ENCODE measurements at places on chromosomes 3 and 15. TPM values are rescaled to one million over a fixed set of nuclear protein-coding genes. Genes with fewer than 3 reads are reported as not detected.
A peak's percentile ranks its signal among the peaks of the same experiment; 100 is the strongest.

GRCh38 chr3:153903430-153903829 is 217.8 kb upstream of the ARHGEF26 start:
- DNase-seq, result no peak
- H3K36me3 ChIP-seq, result no peaks in the 10 kb centered on the region
- H3K4me1 ChIP-seq, result no peaks in the 10 kb centered on the region
- peak overlapping the region; percentile 43 for H3K27ac ChIP-seq

DNA sequence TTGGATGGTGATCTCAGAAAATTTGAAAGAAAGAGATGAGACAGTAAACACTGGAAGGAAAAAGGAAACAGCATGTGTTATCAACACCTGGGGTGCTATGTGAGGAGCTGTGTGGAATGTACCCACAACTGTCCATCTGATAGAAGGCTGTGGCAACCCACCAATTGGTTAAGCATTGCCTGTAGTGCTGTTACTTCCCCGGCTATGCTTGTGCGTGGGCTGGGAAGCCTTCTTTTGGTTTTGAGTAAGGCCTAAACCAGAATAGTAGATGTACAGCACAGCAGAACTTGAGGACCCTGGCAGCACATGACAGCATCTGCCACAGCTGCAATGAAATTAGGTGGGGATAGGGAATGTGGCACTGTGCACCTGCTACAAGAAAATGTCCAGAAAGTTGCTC is 184.5 kb downstream of the FHIT start:
- H3K36me3 ChIP-seq, result no peaks in the 10 kb centered on the region
- no peak overlapping the region for H3K27ac ChIP-seq
- no peaks in the 10 kb centered on the region for H3K27me3 ChIP-seq
- no peak for DNase-seq
- no peak overlapping the region for H3K4me3 ChIP-seq

DNA sequence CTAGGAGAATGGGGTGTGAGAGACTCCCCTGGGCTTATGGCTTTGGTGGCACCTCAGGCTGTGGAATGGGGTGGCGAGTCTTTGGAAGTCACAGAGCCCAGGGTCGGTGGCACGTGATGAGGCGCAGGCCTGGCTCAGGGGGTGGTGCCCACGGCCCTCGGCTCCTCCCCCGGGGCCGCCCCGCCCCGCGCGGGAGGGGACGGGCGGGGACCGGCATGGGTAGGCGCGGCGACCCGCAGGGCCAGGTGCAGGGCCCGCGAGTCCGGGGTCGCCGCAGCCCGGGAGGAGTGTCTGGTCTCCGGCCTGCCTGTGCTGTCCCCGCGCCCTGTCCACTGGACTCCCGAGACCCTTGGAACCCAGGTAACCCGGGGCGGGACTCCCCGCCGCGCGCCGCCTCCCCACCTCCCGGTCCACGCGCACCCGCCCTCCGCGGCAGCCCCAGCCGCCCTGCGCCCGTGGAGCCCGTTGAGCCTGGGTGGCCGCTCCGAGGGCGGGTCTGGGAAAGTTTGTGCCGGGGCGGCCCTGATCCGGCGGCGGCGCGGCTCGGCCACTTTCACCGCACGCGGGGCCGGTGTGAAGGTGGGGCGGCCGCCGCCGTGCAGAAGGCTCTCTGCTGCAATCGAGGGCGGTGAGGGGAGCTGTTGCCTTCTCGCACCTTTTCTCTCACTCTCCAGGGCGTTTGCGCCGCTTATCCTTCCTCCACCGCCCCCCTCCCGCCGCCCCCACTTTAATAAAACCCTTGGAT is at the start of gene PAQR5:
PAQR5 (plus strand) TSS at position 216 of the 745 bp plus-strand sequence. CDS start 61,169 bp downstream, outside the sequence.
- H3K4me3 ChIP-seq, result peak within 1 kb of the TSS; percentile 24
- H3K4me1 ChIP-seq, result peaks cover 16% of the 10 kb centered on the region
- H3K27me3 ChIP-seq, result peaks cover 36% of the 10 kb centered on the region

DNA sequence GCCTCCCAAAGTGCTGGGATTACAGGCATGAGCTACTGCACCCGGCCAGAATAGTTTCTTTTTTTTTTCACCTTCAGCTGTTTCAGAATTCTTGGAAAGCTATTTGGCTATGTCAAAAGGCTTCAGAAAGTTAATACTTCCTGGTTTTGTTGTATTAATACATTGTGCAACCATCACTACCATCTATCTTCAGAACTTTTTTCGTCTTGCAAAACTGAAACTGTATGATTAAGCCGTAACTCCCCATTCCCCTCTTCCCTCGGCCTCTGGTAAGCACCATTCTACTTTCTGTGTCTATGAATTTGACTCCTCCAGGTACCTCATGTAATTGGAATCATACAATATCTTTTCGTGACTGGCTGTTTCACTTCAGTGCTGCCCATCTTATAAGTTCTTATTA is 5.2 kb upstream of the NOX5 start:
- no peak for DNase-seq
- H3K4me3 ChIP-seq, result no peak overlapping the region
- H3K4me1 ChIP-seq, result no peaks in the 10 kb centered on the region
- H3K36me3 ChIP-seq, result no peaks in the 10 kb centered on the region
- H3K27me3 ChIP-seq, result no peaks in the 10 kb centered on the region

- DNase-seq, result peak; percentile 30
- H3K4me1 ChIP-seq, result peaks cover 34% of the 10 kb centered on the region
- peaks cover 38% of the 10 kb centered on the region for H3K27me3 ChIP-seq
- H3K4me3 ChIP-seq, result peak overlapping the region; percentile 66
- H3K36me3 ChIP-seq, result no peaks in the 10 kb centered on the region
Measured at GRCh38 chr3:194688200-194688740, 2.6 kb downstream of the FAM43A start.

DNA sequence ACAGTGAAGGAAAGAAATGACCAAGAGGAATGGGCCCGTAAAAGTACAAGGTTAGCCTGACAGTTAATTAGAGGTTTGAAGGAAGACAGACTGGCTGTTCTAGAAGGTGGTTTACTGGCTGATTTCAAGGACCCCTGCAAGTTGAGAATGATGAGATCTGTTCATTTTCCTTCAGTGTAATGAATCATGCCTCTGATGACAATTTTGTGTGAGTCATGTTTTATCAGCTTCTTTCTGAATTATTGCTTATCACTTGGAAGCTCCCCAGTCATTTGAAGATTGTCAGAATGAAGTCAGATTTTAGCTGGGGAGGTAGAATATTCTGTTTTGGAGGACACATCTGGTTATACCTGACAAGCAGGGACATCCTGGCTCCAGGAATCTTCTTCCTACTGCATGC is 50.6 kb downstream of the DRD3 start:
- H3K4me1 ChIP-seq, result no peaks in the 10 kb centered on the region
- H3K4me3 ChIP-seq, result no peak overlapping the region
- H3K27me3 ChIP-seq, result no peaks in the 10 kb centered on the region
- no peak overlapping the region for H3K27ac ChIP-seq
- no peak for DNase-seq
- no peaks in the 10 kb centered on the region for H3K36me3 ChIP-seq

DNA sequence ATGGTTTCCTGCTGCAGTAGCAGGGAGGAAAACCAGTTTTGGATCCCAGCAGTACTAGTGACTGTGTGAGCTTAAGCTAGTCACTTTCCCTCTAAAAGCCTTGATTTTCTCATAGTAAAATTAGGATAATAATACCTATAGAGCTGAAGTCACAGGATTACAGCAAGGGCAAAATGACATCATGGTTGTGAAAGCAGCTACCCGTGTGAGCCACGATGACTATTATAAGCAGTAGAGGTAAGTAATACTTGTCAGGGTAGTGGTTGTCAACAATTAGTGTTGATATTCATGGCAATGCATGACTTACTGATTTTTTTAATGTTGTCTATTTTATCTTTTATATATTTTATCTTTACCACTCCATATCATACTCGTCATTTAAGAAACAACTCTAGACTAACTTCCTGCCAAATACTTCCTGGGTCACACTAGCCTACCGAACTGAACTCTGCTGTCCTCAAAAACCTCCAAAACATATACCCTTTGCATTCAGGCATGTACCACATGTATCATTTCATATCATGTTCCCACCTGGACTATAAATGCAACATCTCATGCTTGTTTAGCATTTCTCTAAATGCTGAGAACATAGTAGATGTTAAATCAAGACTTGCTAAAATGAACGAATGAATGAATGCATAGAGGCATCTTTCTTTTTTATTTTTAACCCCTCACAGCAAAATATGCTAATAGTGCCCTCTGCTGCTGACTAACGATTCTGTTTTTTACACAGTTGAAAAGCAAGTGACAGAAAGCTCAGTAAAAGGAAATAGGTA is 172.6 kb downstream of the P3H2 start:
- no peak overlapping the region for H3K27ac ChIP-seq
- no peaks in the 10 kb centered on the region for H3K27me3 ChIP-seq
- H3K4me1 ChIP-seq, result no peaks in the 10 kb centered on the region
- H3K4me3 ChIP-seq, result no peak overlapping the region
- DNase-seq, result no peak

DNA sequence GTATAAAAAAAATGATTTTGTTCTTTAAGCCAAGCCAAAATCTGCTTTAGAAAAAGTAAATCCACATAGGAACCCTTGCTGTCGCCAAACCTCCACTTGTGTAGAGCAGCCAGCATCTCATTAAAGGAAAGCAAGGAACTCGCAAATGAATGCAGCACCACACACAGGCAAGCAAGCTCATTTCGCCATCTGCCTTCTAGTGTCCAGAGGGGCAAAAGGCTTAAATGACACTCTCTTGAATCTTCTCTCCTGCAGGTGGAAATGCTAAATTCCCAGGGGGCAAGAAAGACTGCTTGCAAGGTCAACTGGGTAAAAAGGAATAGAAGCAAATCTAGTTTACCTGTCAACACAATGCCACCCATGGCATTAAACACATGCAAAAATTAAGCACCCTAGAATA is 2.4 kb downstream of the MB21D2 start:
- H3K27ac ChIP-seq, result no peak overlapping the region
- no peak for DNase-seq
- peaks cover 3% of the 10 kb centered on the region for H3K27me3 ChIP-seq
- peak overlapping the region; percentile 30 for H3K4me3 ChIP-seq

DNA sequence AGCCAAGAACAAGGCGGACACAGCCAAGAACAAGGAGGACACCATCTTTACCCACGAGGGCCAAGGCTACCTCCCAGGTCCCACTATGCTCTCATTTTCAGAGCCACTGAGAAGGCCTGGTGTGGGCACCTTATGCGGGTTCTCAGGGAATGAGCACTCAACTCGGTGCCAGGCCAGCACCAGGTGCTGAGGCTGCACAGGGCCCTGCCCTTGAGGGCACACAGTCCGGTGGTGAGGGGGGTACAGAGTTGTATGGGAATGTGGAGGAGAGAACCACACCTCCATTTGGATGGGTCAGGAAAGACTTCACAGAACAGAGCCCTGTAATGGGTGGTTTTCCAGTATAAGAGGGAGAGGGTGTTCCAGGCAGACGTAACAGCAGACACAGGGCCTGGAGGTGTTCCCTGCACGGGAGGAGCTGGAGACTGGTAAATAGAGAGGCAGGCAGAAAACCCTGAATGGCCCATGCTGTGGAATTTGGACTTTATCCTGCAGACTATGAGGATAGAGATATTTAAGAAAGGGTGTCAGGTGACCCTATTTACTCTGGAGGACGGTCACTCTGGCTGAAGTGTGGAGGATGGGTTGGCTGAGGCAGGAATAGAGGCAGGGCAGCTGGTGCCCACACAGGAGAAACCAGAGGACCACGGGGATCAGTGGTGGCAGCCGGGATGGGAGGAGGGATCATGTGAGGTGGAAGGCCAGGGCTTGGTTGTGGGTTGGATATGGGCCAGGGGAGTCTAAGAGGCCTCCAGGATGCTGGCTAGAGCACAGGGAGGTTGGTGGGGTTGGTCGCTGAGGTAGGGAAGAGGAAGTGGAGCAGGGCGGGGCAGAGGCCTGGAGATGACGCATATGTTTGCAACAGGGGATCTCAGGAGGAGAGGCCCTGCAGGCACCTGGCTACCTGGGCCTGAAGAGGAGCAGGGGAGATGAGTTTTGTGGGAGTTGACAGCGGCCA is 34.6 kb downstream of the CRABP1 start:
- no peaks in the 10 kb centered on the region for H3K27me3 ChIP-seq
- H3K36me3 ChIP-seq, result no peaks in the 10 kb centered on the region
- H3K4me1 ChIP-seq, result no peaks in the 10 kb centered on the region
- H3K4me3 ChIP-seq, result no peak overlapping the region
- no peak overlapping the region for H3K27ac ChIP-seq

- no peaks in the 10 kb centered on the region for H3K27me3 ChIP-seq
- H3K4me3 ChIP-seq, result peak within 1 kb of the TSS; percentile 76
- peak; percentile 29 for DNase-seq
- H3K4me1 ChIP-seq, result peaks cover 23% of the 10 kb centered on the region
- H3K36me3 ChIP-seq, result peaks cover 9% of the 10 kb centered on the region
Measured at GRCh38 chr15:43776718-43777266, at the start of gene ELL3. ELL3 (minus strand) TSS chr15:43776966; CDS start chr15:43776901, 65 bp downstream.

DNA sequence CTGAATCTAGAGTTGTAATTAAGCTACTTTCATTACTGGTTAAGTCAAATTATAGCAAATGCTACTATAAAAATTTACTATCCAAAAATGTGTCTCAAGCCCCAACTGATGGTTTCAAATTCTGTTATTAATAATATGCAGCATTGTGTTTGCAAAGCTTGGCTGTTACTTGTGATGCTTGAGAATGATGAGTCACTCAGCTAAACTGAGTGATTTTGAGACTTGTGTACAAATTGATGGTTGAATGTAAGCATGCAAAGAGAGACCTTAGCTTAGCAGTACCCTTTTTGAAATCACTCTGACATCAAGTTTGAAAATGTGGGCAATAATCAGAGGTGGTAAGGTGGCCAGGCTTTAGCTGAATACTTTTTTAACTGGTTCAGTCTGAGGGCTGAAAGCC is 27.6 kb downstream of the OPA1 start:
- no peak overlapping the region for H3K27ac ChIP-seq
- H3K4me3 ChIP-seq, result no peak overlapping the region
- H3K4me1 ChIP-seq, result no peaks in the 10 kb centered on the region
- peaks cover 4% of the 10 kb centered on the region for H3K36me3 ChIP-seq
- DNase-seq, result no peak

DNA sequence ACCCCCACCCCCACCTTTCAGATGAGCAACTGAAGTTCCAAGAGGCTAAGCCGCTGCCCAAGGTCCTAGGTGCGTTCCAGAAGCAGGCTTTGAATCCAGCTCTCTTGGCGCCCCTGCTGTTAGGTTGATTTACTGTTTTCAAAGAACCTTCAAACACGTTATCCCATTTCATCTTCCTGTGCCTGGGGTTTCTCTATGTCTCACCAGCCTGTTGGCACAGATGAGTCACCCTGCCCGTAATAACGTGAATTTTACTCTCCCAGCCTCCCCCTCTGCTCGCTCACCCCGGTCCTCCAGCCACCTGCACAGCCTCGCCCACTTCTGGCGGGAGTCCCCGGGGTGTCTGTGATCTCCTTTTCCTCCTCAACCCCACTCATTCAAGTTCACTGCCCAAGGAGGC is 13.0 kb upstream of the TSEN2 start:
- no peaks in the 10 kb centered on the region for H3K4me1 ChIP-seq
- DNase-seq, result no peak

Gene CPLX3
- total RNA-seq, result 0.20 TPM

Gene FSTL1
- total RNA-seq, result 446 TPM

Gene HCLS1
- 7.7 TPM for total RNA-seq

Gene PLA2G4E
- not detected for total RNA-seq

Gene CMTM8
- total RNA-seq, result 1.0 TPM

Gene ADPGK
- 49.6 TPM for total RNA-seq

Gene STRA6
- total RNA-seq, result 69.0 TPM

Gene LINS1
- 34.0 TPM for total RNA-seq

Gene WDR5B
- 6.2 TPM for total RNA-seq

Gene CYP1A2
- not detected for total RNA-seq
